ENCODE measurements at places on chromosomes 11 and 22. TPM values are rescaled to one million over a fixed set of nuclear protein-coding genes. Genes with fewer than 3 reads are reported as not detected.

GRCh38 chr11:8871962-8872361 is 39.0 kb upstream of the AKIP1 start:
- DNase-seq, result no peak

DNA sequence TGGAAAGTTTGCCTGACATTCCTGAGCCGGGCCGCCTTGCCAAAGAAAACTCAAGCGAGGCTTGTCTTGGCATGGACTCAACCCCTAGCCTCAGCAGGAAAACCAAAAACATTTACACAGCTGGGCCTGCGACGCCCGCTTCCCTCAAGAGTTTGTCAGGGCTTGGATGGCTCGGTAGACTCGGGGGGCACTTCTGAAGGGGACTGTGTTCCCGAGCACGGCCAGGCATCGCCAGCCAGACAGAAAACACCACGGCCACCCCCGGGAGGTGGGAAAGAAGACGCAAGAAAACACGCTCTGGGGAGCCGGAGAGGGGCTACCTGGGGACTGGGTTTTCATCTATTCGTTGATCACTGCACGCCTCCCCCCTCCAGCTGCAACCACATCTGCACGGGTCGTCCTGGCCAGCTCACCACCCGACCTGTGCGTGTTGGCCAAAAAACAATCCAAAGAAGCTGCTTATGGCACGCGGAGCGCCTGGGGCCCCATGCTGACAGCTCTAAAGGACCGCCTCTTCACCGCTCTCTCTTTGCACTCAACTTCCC is 380.7 kb downstream of the MN1 start:
- DNase-seq, result peak; percentile 92

GRCh38 chr11:65183201-65183891 is 1.6 kb downstream of the CAPN1 start:
- peak; percentile 73 for DNase-seq

DNA sequence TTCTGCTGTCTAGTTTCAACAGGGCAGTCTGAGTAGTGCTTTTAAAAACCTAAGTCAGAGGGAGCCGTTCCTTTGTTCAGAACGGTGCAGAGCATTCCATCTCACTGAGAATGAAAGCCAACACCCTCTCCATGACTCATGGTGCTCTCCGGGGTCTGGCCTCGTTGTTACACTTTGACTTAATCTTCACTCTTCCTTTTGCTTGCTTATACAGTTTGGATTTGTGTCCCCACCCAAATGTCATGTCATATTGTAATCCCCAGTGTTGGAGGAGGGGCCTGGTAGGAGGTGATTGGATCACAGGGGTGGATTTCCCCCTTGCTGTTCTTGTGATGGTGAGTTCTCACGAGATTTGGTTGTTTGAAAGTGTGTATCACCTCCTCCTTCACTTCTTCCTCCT is 292.2 kb downstream of the ST3GAL4 start:
- no peak for DNase-seq

Gene KCNQ1OT1
- 2.1 TPM for total RNA-seq

Measured in prostate gland (tissue), 2 donors.